Thymus (tissue), 14 donors: ENCODE measurements at places on chromosomes 12 and 14. TPM values are rescaled to one million over a fixed set of nuclear protein-coding genes. Genes with fewer than 3 reads are reported as not detected.

Gene C12orf50
- total RNA-seq: 0.09 TPM

Gene EXD2
- total RNA-seq: 9.5 TPM

Gene LRCOL1
- 0.61 TPM for total RNA-seq

Gene TMEM30B
- 3.1 TPM for total RNA-seq

Gene LRP1
- 4.5 TPM for total RNA-seq

Gene GRIP1
- total RNA-seq: 3.9 TPM

Gene SLC38A4
- total RNA-seq: 1.2 TPM
